ENCODE measurements at places on chromosomes 7 and 10.

- no peak for DNase-seq
Observed at GRCh38 chr7:36048902-36049240, 104.2 kb upstream of the EEPD1 start.

DNA sequence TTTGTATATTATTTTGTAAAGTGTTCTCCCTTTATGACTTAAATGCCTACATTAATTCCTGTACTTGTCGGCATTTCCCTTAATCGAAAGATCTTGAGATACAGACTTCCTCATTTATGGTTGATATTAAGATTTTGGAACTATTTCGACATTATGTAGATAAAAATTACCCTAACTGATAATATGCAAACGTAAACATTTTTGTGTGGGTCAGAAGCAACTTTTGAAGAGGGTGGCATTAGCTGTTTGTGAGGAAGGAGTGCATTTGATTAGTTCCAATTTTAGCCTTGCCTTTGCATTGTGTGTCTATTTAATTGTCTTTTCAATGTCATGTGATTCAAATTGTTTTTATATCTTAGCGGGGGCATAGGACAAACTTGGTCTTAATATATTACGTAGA is 114.7 kb downstream of the BICC1 start:
- DNase-seq: no peak

GRCh38 chr10:132678436-132679216 is 107.3 kb downstream of the NKX6-2 start:
- no peak for DNase-seq

DNA sequence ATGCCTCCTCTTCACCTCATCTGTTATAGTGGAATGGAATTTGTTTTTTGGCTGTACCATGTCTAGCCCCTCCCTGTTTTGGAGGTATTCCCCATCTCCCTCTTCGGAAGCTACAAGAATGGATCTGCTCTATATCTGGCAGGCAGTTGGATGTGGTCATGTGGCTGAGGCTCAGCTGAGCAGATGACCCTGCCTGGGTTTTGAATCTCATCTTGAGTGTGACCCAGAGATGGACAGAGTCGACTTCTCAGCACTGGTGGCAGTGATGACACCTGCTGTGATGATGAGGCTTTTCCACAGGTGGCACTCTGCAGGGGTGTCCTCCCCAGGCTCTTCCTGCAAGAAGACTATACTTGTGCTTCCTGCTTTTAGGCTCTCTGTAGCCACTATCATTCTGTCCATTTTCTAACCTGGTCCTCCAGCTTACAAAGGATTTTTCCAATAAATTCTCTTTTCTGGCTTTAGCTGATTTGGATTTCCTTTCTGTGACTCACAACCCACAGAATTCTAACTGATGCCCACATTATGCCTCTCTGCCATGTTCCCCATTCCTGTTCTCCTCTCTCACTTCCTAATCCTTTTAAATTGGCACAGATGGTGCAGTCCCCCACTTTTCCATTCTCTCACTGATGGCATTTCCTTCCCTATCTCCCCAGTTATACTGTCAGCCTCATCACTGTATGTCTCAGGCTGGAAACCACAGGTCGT is 7.5 kb upstream of the ARHGAP22 start:
- no peak for DNase-seq

GRCh38 chr7:40197527-40197926 is 62.7 kb downstream of the SUGCT start:
- DNase-seq: no peak

DNA sequence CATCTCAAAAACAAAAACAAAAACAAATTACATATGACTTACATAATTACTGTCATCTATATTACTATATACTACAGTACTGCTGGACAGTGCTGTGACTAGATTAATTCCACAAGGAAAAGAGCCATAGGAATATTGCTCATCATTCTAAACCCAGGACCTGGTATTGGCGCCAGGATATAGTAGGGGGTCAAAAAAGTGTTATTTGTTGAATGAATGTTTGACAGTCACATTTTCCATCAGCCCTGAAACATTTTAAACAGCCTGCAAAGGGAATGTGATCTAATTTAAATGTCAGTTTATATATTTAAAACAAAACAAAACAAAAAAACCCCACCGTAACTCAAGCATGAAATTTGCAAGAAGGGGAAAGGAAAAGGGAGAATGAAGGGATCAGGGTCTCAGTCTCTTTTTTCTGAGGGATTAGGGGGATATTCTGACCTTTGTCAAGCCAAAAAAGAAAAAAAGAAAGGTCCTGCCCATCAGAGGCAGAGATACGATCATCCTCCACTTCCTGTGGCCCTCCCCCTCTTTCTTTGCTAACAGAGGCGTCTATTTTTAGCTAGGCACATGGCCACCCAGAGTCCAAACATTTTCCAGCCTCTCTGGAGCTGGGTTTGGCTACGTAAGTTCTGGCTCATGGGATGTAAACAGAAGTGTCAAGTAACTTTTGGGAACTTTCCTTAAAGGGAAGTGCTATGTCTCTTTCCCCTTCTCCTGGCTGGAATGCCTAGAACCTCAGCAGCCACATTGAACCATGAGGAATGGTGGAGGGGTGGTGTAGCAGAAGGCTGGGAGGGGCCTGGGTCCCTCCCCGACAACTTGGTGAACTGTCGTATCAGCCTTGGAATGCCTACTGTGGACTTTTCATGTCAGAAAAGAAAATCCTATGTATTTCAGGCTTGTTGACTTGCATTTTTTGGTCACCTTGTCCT is 44.6 kb upstream of the DLG5 start:
- DNase-seq: no peak
